ENCODE measurements at places on chromosomes 2 and 18.

- no peak for DNase-seq
Measured at GRCh38 chr2:10873790-10874437, 37.8 kb upstream of the KCNF1 start.

DNA sequence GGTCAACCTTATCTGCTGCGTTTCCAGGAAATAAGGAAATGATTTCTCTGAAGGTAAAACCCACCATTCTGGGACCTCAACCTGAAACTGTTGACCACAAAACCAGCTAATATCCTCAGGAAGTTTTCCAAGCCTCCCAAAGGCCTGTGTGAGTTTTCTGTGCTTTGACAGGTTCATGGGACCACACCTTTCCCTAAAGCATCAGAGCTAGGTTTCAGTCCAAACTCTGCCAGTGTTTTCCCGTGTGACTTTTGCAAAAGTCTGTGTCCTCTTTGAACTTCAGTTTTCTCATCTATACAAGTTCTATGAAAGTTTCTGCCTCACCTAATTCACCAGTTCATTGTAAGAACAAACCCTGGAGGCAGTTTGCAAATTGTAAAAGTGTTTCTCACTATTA lies 39.8 kb downstream of the VSNL1 start:
- DNase-seq = no peak

DNA sequence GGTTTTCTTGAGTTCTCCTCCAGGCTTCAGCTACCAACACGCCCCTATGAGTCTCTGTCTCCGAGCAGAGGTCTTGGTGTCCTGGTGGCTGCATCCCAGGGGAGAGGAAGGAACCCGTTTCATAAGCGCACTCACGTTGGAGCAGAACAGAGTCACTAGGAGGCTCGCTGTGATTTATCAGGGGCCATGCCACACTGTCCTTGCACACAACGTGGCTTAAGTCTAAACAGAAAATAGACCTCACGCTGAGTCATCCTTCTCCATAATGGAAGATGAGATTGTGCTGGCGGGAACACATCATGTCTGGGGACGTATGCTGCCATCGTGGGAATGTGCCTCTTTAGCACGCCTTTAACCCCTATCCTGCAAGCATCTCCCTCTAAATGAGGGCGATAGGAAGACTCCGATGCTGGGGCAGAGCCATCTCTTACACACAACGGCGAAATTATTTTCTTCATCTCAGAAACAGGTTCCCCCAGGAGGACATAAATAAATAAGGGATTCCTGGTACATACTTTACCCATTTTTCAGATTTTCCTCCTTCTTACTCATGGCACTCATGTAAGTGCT lies 211.4 kb downstream of the KLHL29 start:
- DNase-seq = no peak

DNA sequence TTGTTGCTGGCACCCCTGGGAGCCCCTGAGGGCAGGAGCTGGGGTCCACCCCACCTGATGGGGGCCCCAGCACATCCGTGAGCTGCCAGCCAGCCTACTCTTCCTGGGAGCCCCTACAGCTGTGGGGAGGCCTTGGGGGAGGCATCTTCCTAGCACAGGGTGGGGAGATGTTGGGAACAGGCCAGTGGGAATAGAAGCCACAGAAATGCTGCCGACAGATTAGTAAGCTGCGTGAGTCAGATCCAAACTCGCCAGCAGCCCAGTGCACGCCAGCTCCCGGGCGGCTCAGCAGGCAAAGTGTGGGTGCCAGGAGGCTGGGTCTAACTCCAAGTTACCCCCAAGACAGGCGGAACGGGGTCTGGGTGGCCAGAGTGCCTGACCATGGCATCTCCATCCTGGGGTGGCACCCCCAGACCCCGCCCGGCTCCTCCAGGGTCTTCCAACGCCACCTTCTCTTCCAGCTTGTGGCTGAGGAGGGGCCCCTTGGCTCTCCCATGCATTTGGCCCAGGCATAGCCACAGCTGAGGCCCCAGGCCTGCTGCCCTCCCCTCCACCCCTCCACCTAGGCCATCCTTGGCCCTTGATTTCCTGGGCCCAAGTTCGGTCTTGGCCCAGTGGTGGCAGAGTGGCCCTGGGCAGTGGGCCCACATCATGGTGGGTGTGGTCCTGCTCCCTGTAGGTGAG lies 15.3 kb downstream of the CROCC2 start:
- DNase-seq = no peak

GRCh38 chr2:146147448-146148012 lies 1627.6 kb upstream of the ZEB2 start:
- DNase-seq = no peak

DNA sequence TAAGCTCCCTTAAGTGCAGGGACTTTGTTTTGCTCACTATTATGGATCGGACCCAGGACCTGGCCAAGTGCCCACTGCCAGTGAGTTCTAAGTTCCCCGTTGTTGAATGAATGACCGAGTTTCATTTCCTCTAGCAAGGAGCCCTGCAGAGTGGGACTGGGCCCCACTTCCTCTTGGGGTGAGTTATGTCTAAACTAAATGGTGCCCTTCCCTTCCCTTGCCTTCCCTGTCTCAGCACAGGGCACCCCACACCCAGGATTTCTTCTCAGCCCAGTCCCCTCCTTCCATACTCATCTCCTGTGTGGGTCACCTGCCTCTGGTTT lies 195.3 kb upstream of the HS6ST1 start:
- DNase-seq = no peak

GRCh38 chr2:230734247-230735175 lies 21.9 kb downstream of the CAB39 start:
- DNase-seq = no peak

DNA sequence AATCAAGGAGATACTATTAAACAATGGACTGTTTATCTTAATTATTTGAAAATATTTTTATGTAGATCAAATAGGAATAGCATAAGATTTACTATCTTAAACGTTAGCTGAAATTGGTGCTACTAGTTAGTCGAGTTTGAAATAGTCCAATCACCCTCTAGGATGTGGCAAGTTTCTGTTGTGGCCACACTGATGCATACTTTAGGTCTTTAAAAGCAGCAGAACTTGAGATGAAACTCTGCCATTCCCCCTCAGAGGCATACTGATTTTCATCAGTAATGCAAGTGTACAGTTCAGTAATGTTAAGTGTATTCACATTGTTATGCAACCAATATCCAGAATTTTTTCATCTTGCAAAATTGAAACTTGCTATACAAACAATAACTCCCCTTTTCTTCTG lies 151.8 kb downstream of the SLC4A10 start:
- no peak for DNase-seq

DNA sequence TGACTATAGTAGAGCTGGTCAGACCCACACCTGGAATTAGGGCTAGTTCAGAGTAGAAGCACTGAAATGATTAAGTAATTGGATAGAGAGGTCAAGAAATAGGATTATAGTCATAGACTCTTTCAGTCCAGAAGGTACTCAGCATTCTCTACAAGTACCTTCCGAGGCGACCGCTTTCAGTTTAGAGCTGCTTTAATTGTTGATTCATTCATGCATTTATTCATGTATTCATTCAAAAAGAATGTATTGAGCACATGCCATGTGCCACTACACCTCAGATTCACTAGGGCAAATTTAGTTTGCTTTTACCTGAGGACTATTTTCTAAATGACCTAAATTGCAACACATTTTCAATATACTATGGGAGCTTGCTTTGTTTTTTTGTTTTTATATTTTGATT lies 48.7 kb downstream of the CRIM1 start:
- no peak for DNase-seq

- DNase-seq = no peak
Measured at GRCh38 chr2:239181903-239182581, 218.8 kb downstream of the HDAC4 start.

- DNase-seq = no peak
Measured at GRCh38 chr2:177612659-177613058, 220.1 kb downstream of the AGPS start.

- no peak for DNase-seq
Measured at GRCh38 chr18:6486764-6487426, 72.2 kb upstream of the L3MBTL4 start.

DNA sequence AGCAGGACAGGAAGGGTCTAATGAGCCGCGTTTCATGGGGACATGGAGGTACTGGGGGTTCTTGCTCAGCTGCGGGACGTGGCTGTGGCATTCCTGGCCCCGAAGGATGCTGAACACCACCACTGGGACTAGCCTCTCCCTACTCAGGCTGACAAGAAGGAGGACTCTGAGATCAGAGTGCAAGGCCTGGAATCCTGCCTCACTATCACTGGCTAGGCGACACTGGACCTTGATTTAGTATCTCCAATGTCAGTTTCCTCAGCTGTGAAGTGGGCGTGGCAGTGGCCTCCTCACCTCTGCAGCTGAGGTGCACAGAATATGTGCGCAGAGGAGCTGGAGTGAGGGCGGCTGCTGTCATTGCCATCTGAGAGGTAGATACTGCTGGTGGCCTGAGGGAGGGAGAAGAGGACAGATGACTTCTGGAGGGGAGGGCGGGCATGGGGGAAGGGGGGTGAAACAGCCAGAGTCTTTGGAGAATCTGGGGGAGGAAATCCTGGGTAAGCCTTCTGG lies 157.8 kb upstream of the CAPN13 start:
- DNase-seq = no peak

DNA sequence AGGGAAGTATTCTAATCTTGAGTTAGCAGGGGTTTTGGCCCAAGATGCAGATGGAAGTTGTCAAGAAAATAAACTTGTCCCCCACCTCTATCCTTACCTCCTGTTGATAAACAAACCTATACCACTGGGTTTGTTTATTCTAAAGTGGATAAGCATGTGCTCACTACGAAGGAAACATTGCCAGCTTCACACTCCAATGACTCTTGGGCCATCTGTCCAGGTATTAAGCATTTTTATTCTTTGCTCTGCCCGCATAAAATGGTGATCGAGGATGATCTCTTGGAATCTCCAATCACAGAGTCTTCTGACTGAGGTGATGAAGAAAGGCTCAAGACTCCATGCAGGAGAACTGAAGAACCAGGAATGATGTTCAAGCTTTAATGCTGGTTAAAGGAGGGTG lies 1908.4 kb upstream of the PIK3C3 start:
- no peak for DNase-seq

- no peak for DNase-seq
Measured at GRCh38 chr2:143344780-143345179, 215.6 kb downstream of the ARHGAP15 start.

GRCh38 chr2:171629113-171629512 lies 58.2 kb upstream of the DYNC1I2 start:
- DNase-seq = no peak

DNA sequence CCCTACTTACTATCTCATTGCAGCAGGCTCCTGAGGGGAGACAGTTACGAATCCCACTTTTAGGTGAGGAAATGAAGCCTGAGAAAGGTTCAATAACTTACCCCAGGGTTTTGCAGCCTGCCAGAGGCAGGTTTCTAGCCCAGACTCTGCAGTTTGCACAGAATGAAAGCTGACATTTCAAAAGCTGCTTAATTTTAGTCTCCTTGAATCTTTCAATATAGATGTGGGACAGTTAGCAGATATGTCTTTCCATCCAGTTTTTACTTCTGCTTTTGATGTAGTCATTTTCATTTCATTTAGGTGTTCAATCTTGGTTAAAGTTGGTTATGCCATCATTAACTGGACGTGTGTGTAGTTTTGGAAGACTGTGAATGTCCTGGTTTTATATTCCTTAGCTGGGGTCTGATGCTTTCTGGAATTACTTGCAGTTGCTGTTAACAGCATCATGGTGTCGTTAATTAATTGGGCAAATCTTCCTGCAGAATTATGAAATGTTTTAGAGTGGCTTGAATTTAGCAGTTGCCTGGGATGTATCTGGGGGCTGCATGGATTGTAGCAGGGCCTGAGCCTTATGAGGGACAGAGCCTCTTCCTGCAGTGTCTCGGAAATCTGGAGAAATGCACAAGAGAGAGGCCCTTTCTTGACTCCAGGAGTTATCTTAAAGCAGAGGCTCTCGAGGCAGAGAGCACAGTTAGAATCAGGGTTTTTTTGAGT lies 100.8 kb downstream of the ZNF532 start:
- DNase-seq = no peak

DNA sequence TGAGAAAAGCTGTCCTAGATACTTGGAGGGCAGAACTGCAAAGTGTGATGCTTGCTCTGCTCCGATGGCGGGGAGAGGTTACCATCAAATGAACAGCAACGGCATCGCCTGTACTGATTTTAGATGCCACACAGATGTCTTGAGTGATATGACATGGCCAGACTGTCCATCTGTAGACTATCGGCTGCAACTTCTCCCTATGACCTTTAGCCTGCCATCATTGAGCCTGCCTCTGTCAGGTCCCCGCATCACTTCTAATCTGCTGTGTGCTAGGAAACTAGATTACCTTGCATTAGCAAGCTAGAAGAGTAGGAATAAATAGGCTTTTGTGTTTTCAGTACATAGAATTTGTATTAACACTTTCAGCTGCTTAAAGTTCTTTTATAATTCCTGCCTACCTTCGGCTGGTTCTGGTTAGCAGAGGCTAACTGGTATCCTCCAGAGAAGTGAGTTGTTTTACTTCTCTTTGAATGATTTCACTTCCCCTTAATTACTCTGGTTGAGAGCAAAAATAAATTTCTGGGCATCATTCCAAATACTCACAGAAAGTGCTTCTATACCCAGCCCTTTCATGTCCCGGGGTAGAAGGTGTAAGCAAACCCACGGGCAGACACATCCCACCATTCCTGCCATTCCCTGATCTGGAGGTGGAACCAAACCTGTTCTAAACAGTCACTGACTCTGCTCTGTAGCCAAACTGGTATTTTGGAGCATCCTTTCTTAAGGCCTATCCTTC lies 24.0 kb downstream of the GAREM2 start:
- no peak for DNase-seq

GRCh38 chr2:190720691-190721090 lies 71.8 kb downstream of the NAB1 start:
- DNase-seq = no peak

GRCh38 chr18:73313476-73313875 lies 445.7 kb upstream of the NETO1 start:
- DNase-seq = no peak

DNA sequence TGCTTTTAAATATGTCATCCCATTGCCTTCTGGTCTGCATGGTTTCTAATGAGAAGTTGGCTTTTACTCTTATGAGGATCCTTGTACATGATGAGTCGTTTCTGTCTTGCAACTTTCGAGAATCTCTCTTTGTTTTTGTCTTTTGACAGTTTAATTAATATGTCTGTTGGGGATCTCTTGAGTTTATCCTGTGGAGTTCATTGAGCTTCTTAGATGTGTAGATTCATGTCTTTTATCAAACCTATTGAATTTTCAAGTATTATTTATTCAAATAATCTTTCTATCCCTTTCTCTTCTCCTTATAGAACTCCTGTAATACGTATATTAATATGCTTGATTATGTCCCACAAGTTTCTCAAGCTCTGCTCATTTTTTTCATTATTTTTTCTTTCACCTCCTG lies 67.9 kb downstream of the TMEM185B start:
- DNase-seq = no peak

All from activated CD8-positive, alpha-beta T cell treated with anti-CD3 and anti-CD28 coated beads for 36 hours (primary cell).